ENCODE measurements at places on chromosomes 1 and 21. TPM values are rescaled to one million over a fixed set of nuclear protein-coding genes. Genes with fewer than 3 reads are reported as not detected.

DNA sequence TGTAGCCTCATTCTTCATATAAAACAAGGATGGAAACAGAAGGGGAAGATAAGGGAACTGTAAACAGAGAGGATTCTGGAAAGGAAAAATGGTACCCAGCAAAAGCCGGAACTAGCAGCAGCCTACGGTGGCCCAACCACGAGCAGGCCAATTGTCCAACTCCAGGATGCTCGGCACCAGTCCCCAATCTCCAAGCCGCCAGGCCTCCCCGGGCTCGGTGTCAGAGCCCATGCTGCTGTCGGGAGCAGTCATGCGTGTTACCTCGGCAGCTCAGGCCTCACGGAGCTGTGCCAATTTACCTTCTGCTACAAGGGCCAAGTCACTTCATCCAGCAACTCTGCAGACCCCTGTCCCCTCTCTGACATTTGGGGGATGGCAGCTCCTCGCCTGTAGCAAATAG, 130.8 kb downstream of the ZBTB18 start:
- DNase-seq = no peak

The SLC9C2 gene
- 1.1 TPM for polyA plus RNA-seq

GRCh38 chr21:44304011-44304616, 4.3 kb downstream of the PFKL start:
- no peak for DNase-seq

- DNase-seq = no peak
These were observed 18.6 kb upstream of the PTTG1IP start for GRCh38 chr21:44892095-44892494.

The ITLN2 gene
- polyA plus RNA-seq = 3.6 TPM

GRCh38 chr1:204337583-204337982, 22.1 kb downstream of the PLEKHA6 start:
- DNase-seq = no peak

The COL6A2 gene
- 832 TPM for polyA plus RNA-seq

- no peak for DNase-seq
These were observed 149.1 kb downstream of the ZNF281 start for GRCh38 chr1:200260597-200261335.

The GBP1 gene
- 12.0 TPM for polyA plus RNA-seq

DNA sequence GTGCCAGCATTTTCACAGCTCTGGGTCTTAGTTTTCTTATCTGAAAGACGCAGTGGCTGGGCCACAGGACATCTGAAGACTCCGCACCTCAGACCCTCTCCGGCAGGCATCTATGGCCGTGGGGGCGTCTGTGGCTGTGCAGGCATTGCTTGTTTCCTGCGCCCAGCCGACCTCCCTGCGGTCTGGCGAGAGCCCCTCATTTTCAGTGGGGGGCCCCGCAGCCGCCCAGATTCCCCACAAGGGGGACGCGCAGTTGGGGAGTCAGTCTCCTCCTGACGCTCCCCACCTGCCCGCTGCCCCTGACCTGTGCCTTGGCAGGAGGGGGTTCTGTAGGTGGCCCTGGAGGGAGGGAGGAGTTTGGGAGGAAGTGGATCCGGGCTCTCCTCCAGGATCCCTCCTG, 3.5 kb upstream of the TFF1 start:
- DNase-seq = no peak

DNA sequence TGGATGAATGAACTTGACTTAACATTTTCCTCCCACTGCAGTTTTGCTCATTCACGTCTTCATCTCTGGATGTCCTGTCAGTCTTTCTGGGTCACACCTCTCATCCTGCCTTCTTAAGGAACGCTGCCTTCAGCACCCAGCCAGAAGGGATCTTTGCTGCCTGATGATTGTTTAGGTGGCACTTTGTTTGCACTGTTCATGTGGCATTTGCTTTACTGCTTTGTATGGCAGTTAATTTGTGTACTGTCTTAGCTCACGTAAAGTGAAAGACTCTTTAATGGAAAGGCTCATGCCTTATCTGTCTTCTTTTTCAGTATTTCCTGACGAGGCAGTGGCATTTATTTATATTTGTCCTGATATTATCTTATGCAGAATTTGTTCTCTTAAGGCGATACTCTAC, 4.9 kb downstream of the MIA3 start:
- no peak for DNase-seq

Measured in hepatocyte (in vitro differentiated cells).